ENCODE measurements at places on chromosomes 1 and 21. TPM values are rescaled to one million over a fixed set of nuclear protein-coding genes. Genes with fewer than 3 reads are reported as not detected.

The POU2F1 gene
- 29.0 TPM for total RNA-seq

The DDR2 gene
- total RNA-seq = 41.9 TPM

The FCRL1 gene
- total RNA-seq = 0.32 TPM

The CNN3 gene
- 330 TPM for total RNA-seq

The CFAP74 gene
- 0.29 TPM for total RNA-seq

The WARS2 gene
- 21.1 TPM for total RNA-seq

The UBXN10 gene
- 1.3 TPM for total RNA-seq

The TRPM2 gene
- 7.2 TPM for total RNA-seq

The ECM1 gene
- total RNA-seq = 10.2 TPM

The TENT5C gene
- 10.2 TPM for total RNA-seq

The LYST gene
- 78.3 TPM for total RNA-seq

The F3 gene
- total RNA-seq = 115 TPM

The FAM163A gene
- total RNA-seq = not detected

The PLA2G2F gene
- total RNA-seq = not detected

The PIGV gene
- 18.7 TPM for total RNA-seq

The AMY1C gene
- not detected for total RNA-seq

The IVL gene
- total RNA-seq = not detected

The CSMD2 gene
- total RNA-seq = 0.44 TPM

The THAP3 gene
- 28.1 TPM for total RNA-seq

The SSX2IP gene
- 11.0 TPM for total RNA-seq

The CHI3L1 gene
- total RNA-seq = 638 TPM

The IL12RB2 gene
- 0.33 TPM for total RNA-seq

The RAVER2 gene
- total RNA-seq = 21.1 TPM

The B3GALT5 gene
- total RNA-seq = not detected

The GPR52 gene
- 5.9 TPM for total RNA-seq

The DCDC2B gene
- not detected for total RNA-seq

The TPTE gene
- total RNA-seq = not detected

The ASCL5 gene
- total RNA-seq = not detected
